ENCODE measurements at places on chromosomes 5 and 9.

DNA sequence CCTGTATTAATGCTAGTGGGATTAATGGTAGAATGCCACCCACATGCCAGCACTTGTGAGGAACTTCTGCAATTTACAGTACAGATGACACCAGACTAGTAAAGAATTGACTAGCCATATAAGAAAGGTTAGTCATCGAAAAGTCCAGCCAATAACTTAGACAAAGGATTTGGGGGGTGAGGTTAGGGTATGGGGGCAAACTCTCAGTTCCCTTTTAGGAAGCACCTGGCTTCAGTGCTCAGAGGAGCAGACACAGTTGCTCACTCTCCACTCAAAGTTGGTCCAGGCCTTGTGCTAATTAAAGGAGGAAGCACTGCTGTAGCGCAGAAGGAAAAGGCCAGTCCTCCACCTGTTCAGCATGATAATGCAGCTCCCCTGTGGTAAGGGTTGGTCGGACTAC is 25.2 kb downstream of the TGFBR1 start:
- DNase-seq = no peak

- no peak for DNase-seq
These were observed 21.5 kb downstream of the SKP2 start for GRCh38 chr5:36173426-36173825.

- no peak for DNase-seq
These were observed 60.1 kb downstream of the RGS3 start for GRCh38 chr9:113523421-113524141.

GRCh38 chr9:124869986-124870560 is 8.1 kb downstream of the ARPC5L start:
- no peak for DNase-seq

DNA sequence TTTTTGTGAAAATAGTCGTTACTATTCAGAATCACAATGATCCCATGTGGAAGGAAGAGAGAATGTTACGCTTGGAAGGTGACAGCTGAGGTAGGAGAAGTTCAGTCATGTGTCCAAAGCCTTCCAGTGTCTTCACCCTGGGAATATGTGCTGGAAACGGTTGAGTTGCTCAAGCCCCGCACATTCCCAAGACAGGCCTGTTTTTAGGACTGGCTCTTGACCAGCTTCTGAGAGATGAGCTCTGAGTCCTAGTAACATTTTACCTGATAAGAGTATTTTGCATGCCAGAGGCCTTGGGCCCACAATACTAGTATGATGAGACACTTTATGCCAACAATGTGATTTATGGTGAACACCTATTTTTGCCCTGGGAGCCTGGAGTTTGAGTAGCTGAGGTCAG is 101.7 kb downstream of the LMNB1 start:
- no peak for DNase-seq

DNA sequence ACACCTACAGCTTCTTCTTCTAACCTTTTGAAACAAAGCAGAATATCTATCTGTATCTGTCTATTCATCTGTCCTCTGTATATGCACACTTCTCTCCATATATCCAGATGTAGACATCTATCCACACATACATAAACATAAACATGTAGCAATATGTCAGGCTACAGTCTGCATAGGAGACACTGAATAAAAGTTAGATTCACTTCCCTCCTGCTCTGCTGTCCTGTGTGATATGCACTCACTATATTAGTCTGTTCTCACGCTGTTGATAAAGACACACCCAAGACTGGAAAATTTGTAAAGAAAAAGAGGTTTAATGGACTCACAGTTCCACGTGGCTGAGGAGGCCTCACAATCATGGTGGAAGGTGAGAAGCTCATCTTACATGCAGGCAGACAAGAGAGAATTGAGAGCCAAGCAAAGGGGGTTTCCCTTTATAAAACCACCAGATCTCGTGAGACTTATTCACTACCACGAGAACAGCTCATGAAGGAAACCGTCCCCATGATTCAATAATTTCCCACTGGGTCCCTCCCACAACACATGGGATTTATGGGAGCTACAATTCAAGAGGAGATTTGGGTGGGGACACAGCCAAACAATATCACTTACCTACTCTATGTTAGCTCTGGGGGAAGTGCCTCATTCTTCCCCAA is 24.1 kb downstream of the RANBP3L start:
- no peak for DNase-seq

GRCh38 chr9:129489838-129490582 is 130.9 kb downstream of the C9orf50 start:
- DNase-seq = no peak

- no peak for DNase-seq
These were observed 406.0 kb upstream of the KLF4 start for GRCh38 chr9:107895501-107896001.

DNA sequence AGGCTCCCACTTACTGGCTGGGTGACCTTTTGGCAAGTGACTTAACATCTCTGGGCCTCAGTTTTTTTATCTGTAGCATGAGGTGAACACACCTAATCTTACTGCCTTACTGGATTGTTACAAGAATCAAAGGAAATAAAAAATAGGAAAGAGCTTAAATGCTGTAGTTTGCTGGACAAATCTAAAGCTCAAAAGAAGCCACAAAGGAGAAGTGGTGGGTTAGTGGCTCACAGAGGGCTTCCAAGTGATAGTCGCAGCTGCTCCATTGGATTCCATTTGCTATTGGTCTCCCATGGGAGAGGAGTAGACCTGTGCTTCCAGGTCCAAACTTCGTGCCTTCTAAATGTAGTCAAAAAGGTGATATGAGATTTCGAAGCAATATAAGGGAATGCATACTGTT is 123.6 kb downstream of the SEMA6A start:
- DNase-seq = no peak

GRCh38 chr9:16304301-16304700 is 566.2 kb downstream of the BNC2 start:
- no peak for DNase-seq

DNA sequence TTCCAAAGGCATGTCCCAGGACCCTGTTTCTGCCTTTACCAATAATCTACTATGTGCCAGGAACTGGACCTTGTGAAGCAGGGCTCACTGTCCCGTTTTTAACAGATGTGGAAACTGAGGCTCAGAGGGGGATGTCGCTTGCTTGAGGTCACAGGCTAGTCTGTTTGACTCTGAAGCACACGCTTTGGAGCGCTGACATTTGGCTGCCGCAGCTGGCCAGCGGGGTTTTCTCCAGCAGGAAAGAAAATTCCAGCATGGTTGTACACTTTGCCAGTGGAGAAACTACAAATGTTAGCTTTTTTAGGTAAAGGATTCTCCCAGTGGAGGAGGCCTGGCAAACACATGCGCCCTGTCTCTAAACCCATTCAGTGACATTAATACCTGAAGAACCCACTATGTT is 50.5 kb downstream of the SH3PXD2B start:
- DNase-seq = no peak

GRCh38 chr5:72441862-72442540 is 65.2 kb downstream of the ZNF366 start:
- no peak for DNase-seq
